Suppressor macrophage treated with lipopolysaccharide for 1 hour (primary cell): ENCODE measurements at places on chromosomes 3 and 15.

DNA sequence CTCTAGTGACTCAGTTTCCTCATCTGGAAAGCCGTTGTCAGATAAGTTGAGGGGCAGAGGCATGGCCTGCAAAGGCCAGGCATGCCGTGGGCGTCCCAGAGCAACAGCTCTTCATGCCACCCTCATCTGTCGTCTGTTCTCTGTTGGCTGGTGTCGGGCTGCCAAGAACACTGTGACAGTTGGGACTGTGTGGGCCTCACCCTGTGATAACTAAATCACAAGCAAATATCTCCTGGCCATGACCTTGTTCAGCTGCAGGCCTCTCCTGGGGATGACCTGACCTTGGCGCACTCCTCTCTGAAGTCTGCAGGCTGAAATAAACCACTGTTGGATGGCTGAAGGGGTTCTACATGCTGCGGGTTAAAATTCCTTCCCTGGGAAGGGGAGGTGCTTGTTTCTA is 145.9 kb downstream of the SHQ1 start:
- no peak for DNase-seq

- DNase-seq = no peak
Measured at GRCh38 chr15:42628761-42629160, 53.4 kb downstream of the STARD9 start.

DNA sequence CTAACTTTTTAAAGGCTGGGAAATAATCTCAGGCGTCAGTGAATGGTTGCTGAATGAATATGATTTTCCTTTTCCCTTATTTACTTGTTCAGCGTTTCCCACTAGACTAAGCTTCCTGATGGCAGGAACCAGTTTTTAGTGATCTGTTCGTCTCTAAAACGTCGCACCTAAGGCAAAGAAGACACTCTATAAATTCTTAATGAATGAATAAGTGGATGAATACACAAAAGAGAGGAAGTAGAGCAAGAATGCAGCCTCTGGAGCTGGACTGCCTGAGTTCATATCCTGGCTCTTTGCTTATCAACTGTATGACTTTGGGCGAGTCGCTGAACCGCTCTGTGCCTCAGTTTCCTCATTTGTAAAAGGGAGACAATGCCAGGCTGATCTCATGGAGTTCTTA is 38.7 kb downstream of the WNT7A start:
- no peak for DNase-seq

- DNase-seq = no peak
Measured at GRCh38 chr3:161914703-161915417, 418.3 kb downstream of the OTOL1 start.

- no peak for DNase-seq
Measured at GRCh38 chr3:14458434-14459275, 56.2 kb downstream of the SLC6A6 start.

GRCh38 chr3:12615266-12615665 is 48.7 kb downstream of the RAF1 start:
- no peak for DNase-seq
